ENCODE measurements at places on chromosomes 6 and 20.

DNA sequence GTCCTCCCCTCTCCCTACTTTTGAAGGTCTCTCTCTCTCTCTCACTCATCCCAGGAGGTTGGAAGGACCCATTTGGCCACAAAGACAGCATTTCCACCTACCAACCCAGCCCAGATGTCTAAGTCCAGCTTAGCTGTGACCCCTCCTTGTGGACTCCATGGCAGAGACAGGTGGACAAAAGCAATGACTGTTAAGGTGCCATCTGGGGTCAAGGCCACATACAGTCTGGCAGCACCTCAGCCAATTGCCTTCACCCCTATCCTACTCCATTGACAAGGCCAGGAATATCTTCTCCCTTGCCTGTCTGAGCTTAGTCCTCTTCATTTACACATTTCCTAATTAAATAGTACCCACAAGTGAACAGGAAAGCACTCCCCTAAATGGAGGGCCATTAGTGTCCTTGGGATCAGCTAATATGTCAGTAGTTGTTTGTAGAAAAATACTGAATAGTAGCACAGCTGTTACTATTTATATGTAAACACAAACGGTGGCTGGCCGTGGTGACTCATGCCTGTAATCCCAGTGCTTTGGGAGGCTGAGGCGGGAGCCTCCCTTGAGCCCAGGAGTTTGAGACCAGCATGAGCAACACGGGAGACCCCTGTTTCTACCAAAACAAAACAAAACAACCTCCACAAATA lies 28.8 kb downstream of the GCM1 start:
- ATAC-seq = peak; percentile 81

DNA sequence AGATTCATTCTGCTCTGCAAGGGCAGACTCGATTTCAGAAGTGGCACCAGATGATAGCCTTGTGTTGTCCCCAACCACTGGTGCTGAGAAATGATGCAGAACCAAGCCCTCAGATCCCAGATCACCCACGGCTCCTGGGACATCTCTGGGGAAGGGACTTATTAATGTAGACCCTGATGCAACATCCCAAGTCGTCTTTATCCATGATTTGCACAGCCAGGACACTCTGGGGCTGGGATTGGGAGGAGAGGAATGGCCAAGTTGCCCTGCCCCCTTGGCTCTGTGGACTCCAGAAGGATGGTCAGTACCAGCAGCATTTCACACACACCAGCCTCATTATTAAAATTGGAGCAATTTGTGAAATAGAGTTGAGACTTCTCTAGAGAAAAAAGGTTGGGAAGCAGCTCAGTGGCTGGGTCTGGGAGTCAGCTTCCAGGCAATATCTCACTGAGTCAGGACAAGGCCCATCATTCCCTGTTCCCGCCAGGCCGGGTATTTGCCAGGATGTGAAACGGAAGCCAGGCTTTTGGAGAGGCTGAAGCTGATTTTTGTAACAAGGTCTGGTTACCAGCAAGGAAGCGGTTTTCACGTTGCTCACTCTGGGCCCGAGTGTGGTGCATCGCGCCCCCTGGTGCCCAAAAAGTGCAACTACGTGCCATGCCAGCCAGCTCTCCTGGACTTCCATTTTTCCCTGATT lies 67.4 kb downstream of the ZBTB2 start:
- peak; percentile 87 for ATAC-seq

DNA sequence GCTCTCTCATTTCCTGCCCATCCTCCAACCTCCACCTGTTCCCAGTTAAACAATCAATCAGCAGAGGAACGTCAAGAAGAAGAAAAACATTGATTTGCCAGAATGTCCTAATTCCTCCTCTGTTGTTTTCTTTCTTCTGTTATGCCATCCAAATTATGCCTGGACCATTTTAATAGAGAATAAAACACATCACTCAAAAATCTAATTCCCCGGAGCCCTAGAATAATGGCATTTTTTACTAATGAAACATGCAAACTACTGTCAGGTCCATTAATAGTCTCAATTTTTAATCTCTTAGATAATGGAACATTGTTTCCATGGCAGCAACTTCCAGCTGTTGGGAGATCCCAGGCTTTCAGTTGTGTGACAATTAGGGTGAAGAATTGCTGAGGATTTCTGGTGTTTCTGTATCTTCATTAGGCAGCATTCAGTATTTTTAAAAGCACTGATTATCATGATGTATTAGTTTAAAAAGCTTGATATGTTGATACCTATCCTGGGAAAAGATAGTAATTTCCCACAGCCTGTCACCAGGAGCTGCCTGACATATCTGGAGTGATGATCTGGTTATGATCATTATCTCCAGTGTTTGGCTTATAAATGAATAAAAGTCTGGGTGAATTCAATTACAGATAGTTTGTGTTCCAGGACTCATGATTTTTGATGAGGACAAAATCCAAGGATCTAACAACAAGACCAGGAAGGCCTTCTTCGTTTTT lies 209.8 kb downstream of the TPBG start:
- peak; percentile 66 for ATAC-seq

DNA sequence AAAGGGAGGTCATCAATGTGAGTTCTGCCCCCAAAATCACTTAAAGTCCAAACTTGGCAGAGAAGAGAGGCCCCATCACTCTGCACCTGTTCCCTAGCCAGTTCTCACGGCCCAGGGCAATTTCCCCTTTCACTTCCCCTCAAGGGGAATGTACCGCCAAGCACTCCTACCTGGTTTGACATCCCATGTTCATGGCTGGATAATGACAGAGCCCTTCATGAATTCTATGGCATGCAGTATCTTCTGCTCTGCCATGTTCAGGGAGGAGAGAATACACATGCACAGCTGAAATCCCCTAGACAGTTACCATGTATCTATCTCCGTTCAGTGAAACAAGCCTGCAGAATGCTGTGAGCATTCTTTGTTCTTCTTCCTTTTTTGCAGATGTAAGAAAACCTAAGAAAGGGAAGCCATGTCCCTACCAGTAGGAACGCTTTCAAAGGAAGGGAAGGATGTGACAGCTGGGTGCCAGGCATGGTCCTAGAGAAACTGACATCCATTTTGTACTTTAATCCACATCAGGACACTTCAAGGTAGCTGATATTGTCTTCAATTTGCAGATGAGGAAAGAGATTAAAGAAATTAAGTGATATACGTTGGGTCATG lies 79.8 kb upstream of the ARID1B start:
- ATAC-seq = no peak

DNA sequence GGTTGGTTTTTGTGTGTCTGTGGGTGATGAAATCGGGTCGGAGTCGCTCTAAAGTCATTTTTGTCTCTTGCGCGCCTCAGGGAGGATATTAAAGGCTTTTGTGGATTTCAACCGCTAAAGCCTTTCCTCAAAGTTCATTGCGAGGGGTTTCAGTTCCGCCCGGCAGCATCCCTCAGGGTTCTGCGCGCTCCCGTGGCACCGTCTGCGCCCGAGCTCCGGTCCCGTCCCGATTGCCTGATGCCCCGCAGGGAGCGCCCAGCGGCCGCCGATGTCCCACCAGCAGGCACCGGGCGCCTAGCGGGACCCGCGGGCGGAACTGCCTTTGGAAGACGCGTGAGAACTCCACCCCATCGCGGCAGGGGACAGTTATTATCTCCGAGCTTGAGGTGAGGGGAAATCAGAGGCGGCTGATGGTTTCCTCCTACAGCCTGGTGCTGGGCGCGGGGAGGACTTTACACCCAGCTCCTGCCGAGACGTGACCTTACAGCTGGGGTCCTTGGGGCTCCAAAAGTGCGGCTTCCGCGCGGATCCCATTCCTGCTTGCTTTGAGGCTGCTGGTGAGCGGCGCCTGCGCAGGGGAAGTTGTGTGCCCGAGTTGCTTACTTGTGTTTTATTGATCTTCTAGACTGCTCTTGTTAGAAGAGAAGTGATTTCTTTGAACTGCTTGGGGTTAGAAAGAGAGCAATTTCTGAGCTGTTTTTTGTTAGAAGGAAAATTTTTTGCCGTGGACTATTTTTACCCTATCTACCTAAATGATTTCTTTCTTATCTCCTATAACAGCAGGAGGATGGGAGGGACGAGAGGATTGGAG lies 27.1 kb downstream of the ULBP1 start:
- peak; percentile 41 for ATAC-seq

- peak; percentile 82 for ATAC-seq
Observed at GRCh38 chr20:14888134-14888533, 550.7 kb upstream of the FLRT3 start.

Measured in SK-N-SH treated with all-trans-retinoic acid at 6 μM for 48 hours (cell line).